ENCODE measurements at places on chromosomes 1 and 21. TPM values are rescaled to one million over a fixed set of nuclear protein-coding genes. Genes with fewer than 3 reads are reported as not detected.

EDN2 gene
- not detected for total RNA-seq

DNA sequence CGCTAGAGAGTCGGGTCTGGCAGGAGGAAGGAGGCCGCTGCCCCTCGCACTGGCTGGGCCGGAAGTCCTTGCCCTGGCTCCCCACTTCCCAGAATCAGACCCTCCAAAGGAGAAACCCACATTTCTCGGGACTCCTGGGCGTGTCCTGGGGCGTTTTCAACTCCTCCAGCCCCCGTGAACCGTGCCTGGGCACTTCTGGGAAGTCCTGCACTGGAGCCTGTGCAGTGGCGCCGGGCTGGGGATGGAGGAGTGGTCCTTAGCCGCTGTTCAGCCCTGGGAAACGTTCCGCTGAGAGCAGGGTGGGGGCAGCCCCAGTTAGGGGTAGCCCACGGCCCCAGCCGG, 3.0 kb downstream of the IGSF21 start:
- no peak for DNase-seq

PTPN22 gene
- total RNA-seq: 74.6 TPM

- DNase-seq: no peak
These were observed 357.2 kb upstream of the DPYD start for GRCh38 chr1:98278055-98278454.

PLA2G2A gene
- total RNA-seq: not detected

DNA sequence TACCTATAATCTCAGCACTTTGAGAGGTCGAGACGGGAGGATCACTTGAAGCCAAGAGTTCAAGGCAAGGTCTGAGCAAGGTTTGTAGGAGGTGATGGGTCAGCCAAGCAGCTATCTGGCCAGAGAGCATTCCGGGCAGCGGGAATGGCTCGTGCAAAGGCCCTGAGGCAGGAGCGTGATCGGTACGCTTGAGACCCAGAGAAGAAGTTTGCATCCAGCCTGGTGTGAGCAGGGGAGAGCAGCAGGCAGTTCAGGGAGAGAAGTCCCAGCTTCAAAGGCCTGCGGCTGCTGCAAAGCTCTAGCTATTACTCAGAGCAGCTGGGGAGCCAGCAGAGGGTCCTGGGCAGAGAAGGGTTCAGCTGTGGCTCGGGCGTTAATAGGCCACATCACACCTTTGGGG, 5.1 kb upstream of the SRARP start:
- no peak for DNase-seq

PODN gene
- total RNA-seq: not detected

CD1B gene
- total RNA-seq: not detected

MAEL gene
- total RNA-seq: 0.19 TPM

Measured in activated CD4-positive, alpha-beta T cell treated with anti-CD3 and anti-CD28 coated beads, Interleukin-2, amount 10 ng/mL, durations not matched to agents 7 days and 5 days (primary cell).